Stimulated activated CD4-positive, alpha-beta T cell treated with anti-CD3 and anti-CD28 coated beads, Interleukin-4, amount 100 ng/mL, for 48 hours (primary cell): ENCODE measurements at places on chromosomes 5 and 9.

DNA sequence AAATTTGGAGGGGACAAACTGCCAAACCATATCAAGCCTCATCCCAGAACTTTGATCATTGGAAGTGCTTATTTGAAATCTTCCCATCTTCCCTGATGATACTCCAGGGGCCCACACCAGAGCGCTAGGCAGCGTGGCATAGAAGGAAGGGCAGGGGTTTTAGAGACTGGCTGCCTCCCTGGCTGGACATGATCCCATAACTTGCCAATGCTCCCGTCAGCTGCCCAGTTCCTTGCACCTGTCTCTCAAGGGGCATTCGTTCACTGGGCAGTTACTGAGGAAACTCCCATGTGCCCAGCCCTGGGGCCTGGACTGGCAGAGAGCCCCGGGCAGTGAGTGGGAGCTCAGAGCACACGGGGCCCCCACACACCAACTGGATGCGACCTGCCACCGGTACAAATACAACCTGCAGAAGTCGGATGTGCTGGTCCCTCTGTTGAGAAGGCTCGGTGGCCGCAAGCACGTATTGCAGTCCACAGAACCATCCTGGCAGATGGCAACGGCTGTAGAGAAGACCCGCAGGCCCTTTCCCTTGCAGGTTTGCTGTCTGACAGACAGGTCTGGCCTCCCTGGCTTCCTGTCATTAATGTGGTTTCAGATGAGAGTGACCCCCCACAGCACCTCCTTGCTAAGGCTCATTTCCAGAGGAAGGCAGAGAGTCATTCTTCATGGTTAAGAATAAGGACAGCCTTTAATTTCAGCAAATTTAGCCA, 122.4 kb downstream of the MVB12B start:
- DNase-seq: no peak

GRCh38 chr5:172454358-172455086, at the start of gene SH3PXD2B:
Gene SH3PXD2B (minus strand): TSS chr5:172454525. CDS start chr5:172454352, 173 bp downstream.
- DNase-seq: peak; percentile 12

- DNase-seq: no peak
Measured at GRCh38 chr9:16912197-16912596, 41.7 kb upstream of the BNC2 start.

DNA sequence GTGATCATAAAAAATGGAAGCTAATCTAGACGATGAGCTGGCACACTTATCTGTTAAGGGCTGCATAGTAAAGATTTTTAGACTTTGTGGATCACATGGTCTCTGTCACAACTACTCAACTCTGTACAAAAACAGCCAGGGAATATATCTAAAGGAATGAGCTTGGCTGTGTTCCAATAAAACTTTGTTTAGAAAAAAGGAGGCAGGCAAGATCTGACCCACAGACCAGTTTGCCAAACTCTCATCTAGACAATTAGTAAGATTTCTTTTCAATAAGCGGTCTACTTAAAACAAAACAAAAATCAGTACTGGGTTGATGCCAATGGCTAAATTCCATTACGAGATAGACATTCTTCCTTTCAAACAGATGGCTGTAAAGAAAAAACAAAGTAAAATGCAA, 53.0 kb upstream of the RETREG1 start:
- no peak for DNase-seq

DNA sequence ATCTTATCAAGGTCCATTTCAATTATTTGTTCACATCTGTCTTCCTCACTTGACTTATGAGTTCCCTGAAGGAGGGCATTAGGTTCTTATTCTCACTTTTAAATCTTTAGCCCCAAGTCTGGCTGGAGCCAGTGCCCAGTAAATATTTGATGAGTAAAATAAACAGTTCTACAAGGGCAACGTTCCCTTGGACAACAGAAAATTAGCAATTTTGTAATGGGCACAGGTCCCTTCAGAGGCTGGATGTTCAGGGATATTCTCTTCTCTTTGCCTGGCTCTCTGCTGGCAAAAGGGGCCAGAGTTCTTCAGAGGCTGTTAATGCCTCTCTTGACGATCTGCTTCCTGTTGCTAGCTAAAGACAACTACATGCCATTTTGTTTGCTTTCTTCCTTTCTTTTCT, 149.7 kb downstream of the SEMA6A start:
- no peak for DNase-seq

DNA sequence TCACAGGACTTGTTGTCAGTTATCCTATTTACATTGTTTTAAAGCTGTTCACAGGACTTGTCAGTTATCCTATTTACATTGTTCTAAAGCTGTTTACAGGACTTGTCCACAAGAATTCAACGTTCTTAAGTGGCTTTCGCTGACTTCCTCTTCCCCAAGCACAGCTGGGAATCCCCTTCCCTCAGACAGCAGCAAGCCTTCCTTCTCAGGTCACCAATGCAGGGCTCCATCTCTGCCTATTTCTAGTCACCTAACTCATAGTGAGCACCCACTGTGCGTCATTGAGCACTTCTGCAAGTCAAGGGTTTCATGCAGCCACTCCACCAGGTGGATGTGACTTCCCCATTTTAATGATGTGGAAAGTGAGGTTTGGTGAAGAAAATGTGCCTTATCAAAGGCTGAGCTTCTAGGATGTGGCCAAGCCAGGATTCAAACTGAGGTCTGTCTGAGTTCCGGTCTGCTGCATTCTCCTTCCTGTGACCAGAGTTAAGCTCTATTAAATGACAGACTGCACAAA, 109.8 kb upstream of the ZNF462 start:
- DNase-seq: no peak

- DNase-seq: no peak
Measured at GRCh38 chr5:76537073-76537543, 86.1 kb downstream of the F2RL2 start.

DNA sequence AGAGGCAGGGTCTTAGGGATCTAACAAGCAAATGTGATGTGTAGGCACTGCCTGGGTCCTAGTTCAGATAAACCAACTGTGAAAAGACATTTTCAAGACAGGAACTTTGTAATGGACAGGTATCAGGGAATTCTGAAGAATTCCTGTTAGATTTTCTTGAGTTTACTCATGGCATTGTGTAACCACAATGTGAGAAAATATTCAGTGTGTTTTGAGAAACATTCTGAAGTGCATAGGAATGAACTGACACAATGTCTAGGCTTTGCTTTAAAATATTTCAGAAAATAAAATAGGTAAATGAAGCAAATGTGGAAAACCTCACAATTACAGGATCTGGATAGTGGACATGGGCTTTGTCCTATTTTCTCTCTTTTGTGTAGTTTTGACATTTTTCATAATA, 15.2 kb upstream of the AFAP1L1 start:
- no peak for DNase-seq

- no peak for DNase-seq
Measured at GRCh38 chr9:78858266-78858665, 561.3 kb downstream of the PSAT1 start.

GRCh38 chr5:109987970-109988369, 298.2 kb downstream of the MAN2A1 start:
- DNase-seq: no peak

DNA sequence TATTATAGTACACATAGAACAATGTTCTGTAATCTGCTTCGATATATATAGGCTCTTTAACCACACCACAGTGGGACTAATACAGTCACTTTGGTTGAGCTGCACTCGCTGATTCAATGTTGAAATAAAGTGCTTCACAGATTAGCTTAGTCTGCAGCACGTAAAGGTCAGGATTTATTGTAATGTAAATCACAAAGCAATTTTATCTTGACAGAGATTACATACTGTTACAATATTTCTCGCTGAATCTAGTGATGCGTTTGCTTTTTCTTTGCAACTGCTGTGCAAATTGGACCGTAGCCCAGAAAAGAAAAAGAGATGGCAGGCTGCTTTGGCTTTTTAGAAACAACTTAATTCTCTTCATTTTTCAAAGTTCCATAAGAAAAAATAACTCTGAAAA, 52.9 kb downstream of the CETN3 start:
- DNase-seq: no peak

DNA sequence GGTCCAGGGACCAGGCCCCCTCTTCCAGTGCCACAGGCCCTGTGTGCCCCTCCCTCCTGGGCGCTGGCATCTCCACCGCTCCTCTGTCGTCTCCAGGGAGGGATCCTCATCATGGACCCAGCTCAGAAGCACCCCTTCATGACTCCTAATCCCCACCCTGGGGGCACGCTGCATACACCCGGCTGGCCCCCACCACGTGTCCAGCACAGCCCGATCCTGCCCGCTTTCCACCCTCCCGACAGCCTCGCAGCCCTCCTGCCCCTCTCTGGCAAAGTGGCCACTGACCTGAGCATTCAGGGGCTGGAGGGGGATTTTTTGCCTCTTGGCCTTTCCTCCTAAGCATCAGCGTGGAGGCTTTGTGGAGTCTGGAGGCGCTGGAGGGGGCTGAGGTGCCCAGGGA, 1.4 kb downstream of the CCDC187 start:
- DNase-seq: no peak

- DNase-seq: no peak
Measured at GRCh38 chr5:73433982-73434342, 14.6 kb downstream of the FOXD1 start.

DNA sequence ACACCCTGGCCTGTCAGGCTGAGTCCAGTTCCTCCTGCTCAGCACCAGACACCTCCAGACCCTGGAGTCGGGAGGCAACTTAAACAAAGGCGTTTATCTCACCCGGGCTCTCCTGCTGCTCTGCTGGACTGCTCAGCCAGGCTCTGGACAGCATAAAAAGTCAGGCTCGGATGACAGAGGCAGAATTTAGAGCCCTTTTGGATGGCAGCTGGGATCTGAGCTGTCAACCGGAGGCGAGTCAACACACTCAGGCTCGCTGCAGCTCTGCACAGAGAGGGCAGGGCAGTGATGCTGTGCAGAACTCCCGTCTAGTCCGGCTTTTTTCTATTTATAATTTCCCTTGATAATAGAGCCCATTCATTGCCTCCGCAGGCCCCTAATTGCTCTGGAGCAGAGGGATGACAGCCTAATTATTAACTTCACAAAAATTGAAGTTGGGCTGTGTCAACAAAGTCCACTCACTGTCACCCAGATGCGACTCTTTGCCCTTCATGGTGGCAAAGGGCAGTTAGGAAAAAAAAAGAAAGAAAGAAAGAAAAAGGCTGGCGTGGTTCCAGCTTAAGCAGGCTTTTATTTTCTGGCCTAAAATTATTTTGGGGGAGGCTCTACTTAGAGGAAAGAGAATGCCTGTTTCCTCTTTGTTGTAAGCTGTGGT, 37.6 kb downstream of the STC2 start:
- DNase-seq: no peak

DNA sequence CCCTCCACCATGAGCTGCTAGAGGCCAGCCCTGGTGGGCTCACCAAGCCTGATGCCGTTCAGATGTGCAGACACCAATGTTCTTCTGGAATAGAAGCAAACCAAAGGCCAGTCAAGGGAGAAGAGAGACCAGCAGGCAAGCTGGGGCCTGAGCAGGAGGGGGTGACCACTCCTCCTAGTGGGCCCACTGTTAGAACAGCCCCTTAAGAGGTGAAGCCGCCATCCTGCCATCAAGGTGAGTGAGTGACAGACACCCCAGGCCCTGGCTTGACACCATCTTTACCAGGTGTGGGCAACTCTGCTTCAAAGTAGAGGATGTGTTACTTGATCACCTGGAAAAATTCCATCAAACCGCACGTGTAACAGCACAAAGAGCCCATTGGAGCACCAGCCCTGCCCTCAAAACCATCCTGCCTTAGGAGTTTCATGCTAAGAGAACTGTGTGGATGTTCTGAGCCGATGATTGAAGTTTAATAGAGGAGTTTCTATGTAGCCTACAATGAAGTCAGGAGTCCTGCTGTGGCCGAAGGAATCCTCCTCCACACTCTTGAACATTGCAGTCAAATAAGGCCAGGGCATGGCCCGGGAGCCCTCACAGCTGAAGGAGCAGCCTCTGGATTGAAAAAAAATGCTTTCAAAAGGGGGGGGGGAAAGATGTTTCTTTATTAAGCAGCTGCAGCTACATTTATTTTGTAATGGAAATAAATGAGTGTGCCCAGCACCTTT, 20.8 kb downstream of the AMBP start:
- no peak for DNase-seq

- no peak for DNase-seq
Measured at GRCh38 chr5:147635882-147636728, 126.2 kb upstream of the DPYSL3 start.

GRCh38 chr5:82185851-82186250, 92.3 kb downstream of the RPS23 start:
- no peak for DNase-seq

DNA sequence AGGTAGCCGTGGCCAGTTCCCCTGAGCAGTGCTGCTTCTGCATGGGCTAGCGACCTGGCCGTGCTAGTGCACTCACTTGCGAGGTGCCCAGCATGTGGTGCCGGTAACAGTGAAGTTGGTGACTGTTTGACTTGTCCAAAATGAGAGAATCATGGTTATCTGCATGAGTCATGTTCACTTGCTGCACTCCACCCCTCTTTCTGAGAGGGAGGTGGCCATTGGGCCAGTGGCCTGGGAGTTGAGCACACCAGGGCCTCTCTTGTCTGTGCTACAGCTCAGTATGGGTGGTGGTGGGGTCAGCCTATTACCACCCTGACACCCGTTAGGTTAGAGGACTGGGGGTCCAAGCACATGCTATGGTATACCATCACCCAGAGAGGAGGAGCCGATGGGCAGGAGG, 55.4 kb upstream of the GARNL3 start:
- DNase-seq: no peak

DNA sequence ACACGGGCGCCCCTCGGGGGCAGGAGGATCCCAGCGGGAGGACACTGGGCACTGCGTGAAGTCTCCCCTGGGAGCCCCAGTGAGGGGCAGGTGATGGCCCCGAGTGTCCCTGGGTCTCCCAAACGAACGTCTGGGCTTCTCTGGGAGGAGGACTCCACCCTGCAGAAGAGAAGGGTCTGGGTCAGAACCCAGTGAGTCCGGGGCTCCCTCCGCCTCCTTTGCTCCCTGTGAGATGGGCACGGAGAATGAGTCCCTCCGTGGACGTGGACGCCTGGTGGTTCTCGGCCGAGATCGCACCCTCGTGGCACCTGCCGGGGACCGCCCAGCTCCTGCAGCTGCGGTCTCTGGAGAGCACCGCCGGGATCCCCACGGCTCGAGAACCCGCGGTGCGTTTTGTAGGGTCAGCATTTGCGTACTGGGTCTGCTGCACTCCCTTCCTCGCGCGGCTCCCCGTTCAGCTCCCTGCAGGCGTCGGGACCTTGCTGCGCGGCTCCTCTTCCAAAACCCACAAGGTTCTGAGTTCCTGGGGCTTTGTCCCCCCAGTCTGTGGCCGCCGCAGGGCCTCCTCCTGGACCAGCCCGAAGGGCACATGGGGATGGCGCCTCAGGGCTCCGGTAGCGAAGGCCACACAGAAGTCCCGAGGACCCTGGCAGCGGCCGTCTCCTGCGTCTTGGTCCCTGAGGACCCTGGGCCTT, 10.2 kb upstream of the CEP72 start:
- no peak for DNase-seq

- DNase-seq: no peak
Measured at GRCh38 chr5:129973716-129974426, 69.6 kb downstream of the CHSY3 start.

DNA sequence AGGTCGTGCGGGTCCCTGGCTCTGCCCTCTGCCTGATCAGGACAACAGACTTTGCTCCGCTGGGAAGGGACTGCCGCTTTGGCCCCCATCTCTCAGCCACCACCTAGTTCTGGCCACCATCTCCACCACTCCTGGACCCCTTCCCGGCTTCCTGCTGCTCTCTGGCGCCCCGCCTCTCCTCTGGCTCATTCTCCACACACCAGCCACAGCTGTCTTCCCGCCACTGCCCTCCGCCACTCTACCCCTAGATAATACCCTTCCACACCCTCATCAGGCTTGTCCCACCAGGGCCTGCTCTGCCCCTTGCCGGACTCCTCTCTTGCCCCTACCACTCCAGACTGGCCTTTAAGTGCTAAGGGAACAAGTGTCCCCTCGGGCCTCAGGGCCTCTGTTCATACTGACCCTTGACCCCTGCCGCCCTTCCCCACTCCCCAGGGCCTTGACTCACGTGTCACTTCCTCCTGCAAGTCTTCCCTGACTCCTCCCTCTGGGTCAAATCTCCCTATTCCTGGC, 3.0 kb upstream of the CDX1 start:
- no peak for DNase-seq
